Fibroblast of lung (primary cell): ENCODE measurements at places on chromosomes 13 and 19. TPM values are rescaled to one million over a fixed set of nuclear protein-coding genes. Genes with fewer than 3 reads are reported as not detected.

MBD3 gene
- 66.8 and 85.2 TPM in 2 replicates for total RNA-seq

PROSER3 gene
- 2.6 and 3.8 TPM in 2 replicates for total RNA-seq

SHISA2 gene
- total RNA-seq, result under 0.01 TPM in 2 replicates

PNMA8B gene
- 1.3 and 1.7 TPM in 2 replicates for total RNA-seq

IGFL1 gene
- total RNA-seq, result not detected in 2 replicates

KLK12 gene
- not detected in 2 replicates for total RNA-seq

ZNF345 gene
- total RNA-seq, result 2.8 and 3.9 TPM in 2 replicates

TIMM13 gene
- 23.9 and 27.6 TPM in 2 replicates for total RNA-seq

EMC10 gene
- 24.1 and 40.8 TPM in 2 replicates for total RNA-seq

ZNF587B gene
- total RNA-seq, result 12.1 and 12.4 TPM in 2 replicates

TMEM150B gene
- not detected in 2 replicates for total RNA-seq

NLRP12 gene
- total RNA-seq, result under 0.01 TPM in 1 of 2 replicates, not detected in the other

ZNF560 gene
- total RNA-seq, result 3.3 and 7.3 TPM in 2 replicates

PSG3 gene
- total RNA-seq, result not detected in 2 replicates

ZNF383 gene
- 7.2 and 9.4 TPM in 2 replicates for total RNA-seq

WTIP gene
- total RNA-seq, result 38.5 and 49.0 TPM in 2 replicates

INAFM1 gene
- total RNA-seq, result 1.8 and 3.6 TPM in 2 replicates

PPP1R13L gene
- total RNA-seq, result 1.5 and 3.0 TPM in 2 replicates

KCNN1 gene
- under 0.01 TPM in 2 replicates for total RNA-seq
